ENCODE measurements at places on chromosomes 1 and 21. TPM values are rescaled to one million over a fixed set of nuclear protein-coding genes. Genes with fewer than 3 reads are reported as not detected.
A peak's percentile ranks its signal among the peaks of the same experiment; 100 is the strongest.

The LMOD1 gene
- 107 TPM for total RNA-seq

The KRTAP10-10 gene
- not detected for total RNA-seq

The LDLRAD1 gene
- not detected for total RNA-seq

DNA sequence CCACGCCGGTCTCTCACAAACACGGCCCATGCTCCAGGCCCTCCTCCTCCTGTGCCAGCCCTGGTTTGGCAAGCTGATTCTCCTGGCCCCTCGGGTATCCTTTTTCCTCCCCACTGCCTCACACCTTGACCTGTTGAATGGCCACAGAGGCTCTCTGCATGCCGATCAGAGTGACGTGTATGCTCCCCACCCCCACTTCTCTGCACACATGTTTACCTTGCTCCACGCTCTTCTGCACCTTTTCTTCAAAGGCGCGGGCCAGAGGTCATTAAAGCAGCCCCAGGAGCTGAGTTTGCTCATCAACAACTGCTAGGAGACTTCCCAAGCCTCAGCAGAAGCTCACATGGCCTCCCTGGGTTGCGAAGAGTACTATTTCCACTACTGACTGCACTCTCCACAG is 139.3 kb upstream of the EDN2 start:
- H3K27ac ChIP-seq, result no peak overlapping the region
- peaks cover 47% of the 10 kb centered on the region for H3K4me1 ChIP-seq
- DNase-seq, result peak; percentile 71
- H3K36me3 ChIP-seq, result no peaks in the 10 kb centered on the region
- no peaks in the 10 kb centered on the region for H3K27me3 ChIP-seq
- H3K4me3 ChIP-seq, result no peak overlapping the region

DNA sequence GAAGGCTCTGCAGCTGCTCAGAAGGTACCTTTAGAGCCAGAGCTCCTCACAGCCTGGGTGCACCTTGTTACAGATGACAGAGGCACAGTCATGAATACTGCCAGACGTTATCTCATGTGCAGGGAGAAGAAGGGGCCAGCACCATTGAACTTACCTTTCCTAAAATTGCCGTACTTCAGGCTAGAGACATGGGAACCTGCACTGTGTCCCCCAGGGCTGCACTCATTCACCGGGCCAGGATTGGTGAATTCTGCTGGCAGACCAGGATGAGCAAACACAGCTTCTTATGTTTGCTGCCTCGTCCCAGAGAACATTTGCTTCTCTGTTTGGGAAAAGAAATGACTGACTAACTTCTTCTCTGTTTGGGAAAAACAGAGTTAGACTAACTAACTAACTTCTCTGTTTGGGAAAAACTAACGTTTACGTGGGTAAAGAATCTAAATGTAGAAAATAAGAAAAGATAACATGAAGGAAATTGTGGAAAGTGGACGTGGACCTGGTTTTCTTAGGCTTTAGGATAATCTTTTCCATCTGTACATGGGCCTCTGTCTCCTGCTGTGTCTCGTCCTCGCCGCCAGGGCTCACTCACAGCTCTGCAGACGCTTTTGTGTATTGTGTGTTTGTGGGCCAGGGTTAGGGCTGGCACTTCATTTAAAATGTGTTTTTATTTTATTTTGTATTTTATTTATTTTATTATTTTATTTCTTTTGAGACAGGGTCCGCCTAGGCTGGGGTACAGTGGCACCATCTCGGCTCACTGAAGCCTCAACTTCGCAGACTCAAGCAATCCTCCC is 9.9 kb downstream of the OBSCN start:
- no peak overlapping the region for H3K27ac ChIP-seq
- peaks cover 8% of the 10 kb centered on the region for H3K36me3 ChIP-seq
- H3K27me3 ChIP-seq, result no peaks in the 10 kb centered on the region
- no peak for DNase-seq

The FNDC5 gene
- 4.7 TPM for total RNA-seq

GRCh38 chr1:27596261-27596660 is 7.7 kb downstream of the AHDC1 start:
- peak overlapping the region; percentile 97 for H3K27ac ChIP-seq
- H3K4me3 ChIP-seq, result no peak overlapping the region
- no peaks in the 10 kb centered on the region for H3K27me3 ChIP-seq
- H3K36me3 ChIP-seq, result no peaks in the 10 kb centered on the region
- peaks cover 100% of the 10 kb centered on the region for H3K4me1 ChIP-seq
- DNase-seq, result no peak
